ENCODE measurements at places on chromosomes 4 and X.

DNA sequence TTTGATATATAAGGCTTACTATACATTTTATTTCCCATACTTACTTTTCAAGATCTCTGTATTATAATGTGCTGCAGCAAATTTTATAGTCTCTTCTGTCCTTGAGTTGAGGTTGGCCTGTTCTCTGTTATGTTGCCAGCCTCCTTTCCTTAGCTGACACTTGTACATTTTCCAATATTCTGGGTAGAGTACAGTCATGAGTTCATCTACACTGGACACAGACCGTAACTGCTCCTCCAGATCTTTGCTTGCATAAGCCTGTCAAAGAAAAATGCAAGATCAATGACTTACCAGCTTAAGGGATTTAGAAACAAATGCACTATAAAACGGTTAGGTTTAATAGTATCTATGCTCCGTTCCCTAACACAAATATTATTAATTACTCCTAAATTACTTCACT, 63.2 kb downstream of the VEGFC start:
- no peak for DNase-seq

GRCh38 chr4:20901851-20902250, 201.6 kb downstream of the PACRGL start:
- DNase-seq, result no peak

DNA sequence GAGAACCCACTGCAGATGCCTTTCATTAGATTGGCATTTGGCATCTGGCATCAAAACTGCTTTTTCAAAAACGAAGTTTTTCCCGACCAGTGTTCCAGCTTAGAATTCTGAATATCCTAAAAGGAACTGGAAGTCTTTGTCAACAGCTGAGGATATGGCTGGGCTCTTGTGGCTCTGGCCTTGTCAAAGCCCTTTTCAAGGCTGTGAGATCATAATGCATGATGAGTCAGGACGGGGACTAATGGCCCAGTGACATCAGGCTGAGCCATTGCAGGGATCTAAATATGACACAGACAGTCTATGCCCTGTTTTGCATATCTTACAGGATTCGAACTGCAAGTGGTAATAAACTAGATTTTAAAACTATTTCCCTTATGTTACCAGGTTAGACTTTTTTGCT, 306.4 kb downstream of the PTTG2 start:
- DNase-seq, result no peak

GRCh38 chr4:100962698-100963097, 384.6 kb downstream of the PPP3CA start:
- no peak for DNase-seq

Data from activated CD4-positive, CD25-positive, alpha-beta regulatory T cell (primary cell).